ENCODE measurements at places on chromosomes 16 and 17.

GRCh38 chr16:27226476-27226875, 23.1 kb downstream of the KDM8 start:
- no peak for DNase-seq

- DNase-seq, result no peak
Measured at GRCh38 chr16:67438098-67438791, 7.3 kb downstream of the HSD11B2 start.

DNA sequence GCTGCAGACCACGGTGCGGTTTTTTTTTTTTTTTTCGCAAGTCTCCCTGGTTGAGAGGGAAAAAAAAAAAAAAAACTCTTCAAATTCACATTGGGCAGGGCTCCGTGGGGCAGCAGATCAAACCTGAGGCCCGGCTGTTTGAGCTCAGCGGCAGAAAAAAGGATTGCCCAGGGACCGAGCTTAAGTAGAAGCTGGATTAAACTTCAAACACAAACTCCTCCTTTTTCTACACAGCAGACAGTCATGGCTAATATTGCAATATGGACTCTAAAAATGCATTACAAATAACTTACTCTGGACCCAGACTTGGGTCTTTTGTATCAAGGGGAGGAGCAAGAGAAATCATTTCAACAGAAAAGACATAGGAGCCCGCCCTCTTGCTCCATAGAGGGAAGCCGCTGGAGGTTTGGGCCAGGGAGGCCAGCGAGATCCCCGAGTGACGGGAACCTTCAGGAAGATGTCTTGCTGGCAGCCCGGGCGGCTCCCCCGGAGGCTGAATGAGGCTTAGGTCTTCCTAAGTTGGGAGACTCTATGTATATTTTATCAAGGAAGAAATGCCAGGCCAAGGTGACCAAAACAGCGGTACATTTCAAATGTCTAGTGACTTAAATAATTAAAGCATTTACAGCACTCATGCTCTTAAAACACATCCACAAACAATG, 167.7 kb downstream of the ZNF423 start:
- no peak for DNase-seq

DNA sequence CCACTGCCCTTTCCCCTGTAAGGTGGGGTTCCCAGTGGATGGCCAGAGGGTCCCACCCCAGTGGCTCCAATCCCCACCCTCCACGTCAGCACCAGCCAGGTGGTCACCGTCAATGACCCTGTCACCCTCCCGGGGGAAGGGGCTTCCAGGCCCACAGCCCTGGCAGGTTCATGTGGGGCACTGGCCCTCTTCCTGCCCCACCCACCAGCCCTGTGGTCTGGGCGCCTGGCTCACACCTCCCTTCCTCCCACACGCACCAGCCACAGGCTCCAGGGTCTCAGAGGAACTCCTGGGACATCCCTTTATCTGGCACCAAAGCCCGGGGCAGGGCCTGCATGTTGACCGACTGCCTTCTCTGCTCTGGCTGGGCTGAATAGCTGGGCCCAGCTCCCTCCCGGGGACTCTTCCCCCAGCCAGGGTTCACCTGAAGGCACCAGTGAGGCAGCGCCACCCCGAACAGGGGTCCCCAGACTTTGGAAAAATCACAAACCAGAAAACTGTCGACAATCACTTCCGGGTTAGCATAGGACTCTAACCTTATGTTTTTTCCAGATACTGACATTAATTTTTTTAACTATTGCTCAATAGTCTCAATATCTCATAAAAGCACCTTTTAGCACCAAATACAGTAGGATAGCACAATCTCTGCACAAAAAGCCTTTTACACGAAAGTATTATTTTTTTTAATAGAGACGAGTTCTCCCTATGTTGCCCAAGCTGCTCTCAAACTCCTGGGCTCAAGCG, 21.9 kb upstream of the ZC3H18 start:
- DNase-seq, result no peak

- DNase-seq, result no peak
Measured at GRCh38 chr16:88883117-88883895, 16.8 kb upstream of the PABPN1L start.

DNA sequence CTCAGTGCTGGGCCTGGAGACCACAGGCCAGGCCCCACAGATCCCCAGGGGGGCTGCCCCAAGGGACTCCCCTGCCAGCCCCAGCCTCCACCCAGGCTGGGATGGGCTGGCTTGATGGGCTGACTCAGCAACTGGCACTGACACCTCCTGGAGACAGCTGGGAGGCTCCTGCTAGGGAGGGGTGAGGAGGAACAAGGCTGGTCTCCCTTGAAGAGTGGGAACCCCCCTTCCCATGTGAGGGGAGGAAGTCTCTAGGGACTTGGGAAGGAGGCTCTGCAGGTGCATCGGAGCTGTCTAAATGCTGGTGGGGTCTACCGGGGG, 10.4 kb downstream of the NHERF1 start:
- DNase-seq, result no peak

- no peak for DNase-seq
Measured at GRCh38 chr16:13070268-13070667, 168.9 kb downstream of the SHISA9 start.

DNA sequence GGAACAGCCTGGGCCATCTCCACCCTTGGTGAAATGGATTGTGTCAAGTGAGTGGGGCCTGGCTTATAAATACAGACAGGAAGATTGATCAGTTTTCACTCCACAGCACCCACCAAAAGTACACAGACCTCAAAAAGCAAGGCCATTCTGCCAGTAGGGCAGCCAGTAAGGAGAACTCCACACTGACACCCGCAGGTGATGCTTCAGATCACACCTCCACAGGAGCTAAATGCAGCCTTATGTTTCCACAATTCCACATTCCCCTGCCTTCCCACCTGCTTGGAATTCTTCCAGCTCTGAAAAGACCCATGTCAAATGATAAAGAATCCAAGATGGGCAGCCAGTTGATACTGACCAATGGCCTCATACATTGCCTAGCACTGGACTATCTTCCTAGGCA, 191.1 kb downstream of the ZFHX3 start:
- no peak for DNase-seq

DNA sequence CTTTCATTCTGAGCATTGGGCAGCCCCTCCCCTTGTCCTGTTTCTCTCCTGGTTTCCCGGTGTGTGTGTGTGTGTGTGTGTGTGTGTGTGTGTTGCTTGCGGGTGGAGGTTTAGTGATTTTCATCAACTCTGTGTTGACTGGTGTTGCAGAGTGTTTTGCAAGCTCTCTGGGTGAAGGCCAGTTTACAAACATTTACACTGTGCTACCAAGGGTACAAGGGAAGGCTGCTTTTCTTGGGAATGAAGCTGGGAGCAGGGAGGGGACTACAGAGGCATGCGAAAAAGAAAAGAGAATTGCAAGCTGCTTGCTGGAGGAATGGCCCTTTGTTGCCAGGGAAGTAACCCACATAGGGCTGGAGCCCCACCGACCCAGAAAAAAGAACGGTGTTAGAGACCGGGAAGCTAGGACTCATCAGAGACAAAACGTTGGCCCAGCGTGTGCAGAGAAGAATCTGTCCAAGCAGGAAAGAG, 29.6 kb downstream of the HS3ST3B1 start:
- no peak for DNase-seq

DNA sequence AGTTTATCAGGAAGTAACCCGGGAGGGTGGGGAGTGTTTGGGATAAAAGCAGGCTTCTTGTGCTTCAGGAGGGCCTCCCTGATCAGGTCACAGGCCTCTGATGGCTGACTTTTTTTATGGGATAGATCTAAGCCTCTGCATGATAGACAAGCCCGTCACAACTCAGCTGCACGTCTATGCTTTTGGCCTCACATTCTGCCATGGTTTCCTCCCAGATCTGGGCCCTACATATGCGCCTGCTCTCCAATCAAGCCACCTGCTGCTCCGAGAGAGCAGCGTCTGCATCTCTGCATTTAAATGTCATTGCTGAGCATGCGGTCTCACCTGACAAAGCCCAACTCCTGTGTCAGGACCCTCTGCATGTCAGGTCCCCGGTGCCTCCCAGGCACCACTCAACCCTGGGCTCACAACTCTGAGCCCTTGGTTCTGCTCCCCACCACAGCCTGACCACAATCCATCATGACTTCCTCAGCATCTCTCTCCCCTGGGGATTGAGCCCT, 45.3 kb upstream of the SREBF1 start:
- DNase-seq, result no peak

GRCh38 chr17:73759324-73759723, 115.1 kb upstream of the SDK2 start:
- DNase-seq, result no peak

All from NCI-H187 treated with DMSO at 0.1 percent for 48 hours (cell line).